ENCODE measurements at places on chromosomes 1 and 21.

DNA sequence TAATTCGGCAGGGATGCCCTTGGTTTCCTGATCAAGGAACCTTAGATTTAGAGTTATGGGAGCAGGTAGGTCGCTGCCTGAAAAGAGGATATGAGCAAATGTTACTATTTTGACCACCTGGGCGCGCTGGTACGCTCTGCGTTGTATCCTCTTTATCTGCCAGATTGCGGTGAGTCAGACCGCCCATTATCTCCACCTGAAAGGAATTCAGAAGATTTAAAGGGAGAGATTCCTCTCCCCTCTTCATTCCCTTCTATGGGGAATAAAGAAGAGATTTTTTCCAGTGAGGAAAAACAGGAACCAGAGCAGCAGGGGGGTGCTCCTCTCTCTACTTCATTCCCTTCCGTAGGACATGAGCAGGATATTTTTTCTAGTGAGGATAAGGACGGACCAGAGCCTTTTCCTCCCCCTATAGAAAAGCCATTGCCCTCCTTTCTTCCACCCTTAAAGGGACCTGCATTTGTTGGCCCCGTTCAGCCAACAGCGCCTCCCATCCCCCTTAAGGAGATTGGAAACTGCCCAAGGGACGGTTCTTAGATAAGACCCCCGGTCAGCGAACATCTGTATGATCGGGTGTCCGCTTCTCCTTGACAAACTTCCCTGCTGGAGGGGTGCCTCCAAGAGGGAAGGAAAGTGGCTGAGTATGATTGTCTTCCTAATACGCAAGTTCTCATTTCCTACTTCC is 34.1 kb downstream of the CLCA1 start:
- DNase-seq = no peak

GRCh38 chr1:39411526-39412478 is 79.6 kb upstream of the BMP8A start:
- DNase-seq = no peak

DNA sequence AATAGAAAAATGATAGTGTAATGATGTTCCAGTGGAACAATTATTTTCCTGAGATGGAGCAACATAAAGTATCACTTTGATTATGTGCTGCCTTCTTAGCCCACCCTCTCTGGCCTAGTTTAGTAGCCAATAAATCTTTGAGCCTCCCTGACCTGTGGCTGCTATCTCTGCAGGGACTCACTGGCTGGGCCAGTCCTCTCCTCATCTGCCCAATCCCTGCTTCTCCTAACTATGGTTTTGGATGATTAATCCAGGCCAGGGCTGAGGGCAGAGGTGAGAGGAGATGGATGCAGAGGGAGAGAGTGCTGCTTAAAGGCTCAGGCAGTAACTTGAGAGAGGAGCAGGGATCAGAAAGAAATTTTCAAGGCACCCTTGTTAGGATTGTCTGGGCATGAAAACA is 89.0 kb upstream of the CD34 start:
- no peak for DNase-seq

GRCh38 chr21:15207231-15207630 is 142.4 kb upstream of the NRIP1 start:
- no peak for DNase-seq

Measured in left lung (tissue), 14 donors.